GM06990 (cell line): ENCODE measurements at places on chromosomes 7 and 10.

DNA sequence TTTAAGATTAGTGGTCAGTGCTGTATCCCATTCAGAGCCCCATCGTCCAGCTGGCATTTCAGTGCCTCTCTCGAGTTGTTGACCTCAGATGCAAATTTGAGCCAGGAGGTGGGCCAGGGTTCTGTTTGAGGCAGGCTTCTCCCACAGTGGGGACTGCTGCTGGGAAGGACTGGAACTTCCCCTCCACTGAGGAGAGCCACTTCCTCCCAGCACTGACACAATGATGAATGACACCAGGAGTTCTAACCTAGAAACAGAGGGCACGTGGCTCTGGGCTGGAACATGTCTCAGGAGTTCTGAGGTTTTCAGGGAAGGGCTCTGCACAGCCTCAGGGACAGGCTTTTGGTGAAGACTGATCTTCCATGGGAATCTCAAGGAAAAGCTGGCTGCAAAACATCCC is 18.3 kb upstream of the BTBD16 start:
- no peak for DNase-seq

DNA sequence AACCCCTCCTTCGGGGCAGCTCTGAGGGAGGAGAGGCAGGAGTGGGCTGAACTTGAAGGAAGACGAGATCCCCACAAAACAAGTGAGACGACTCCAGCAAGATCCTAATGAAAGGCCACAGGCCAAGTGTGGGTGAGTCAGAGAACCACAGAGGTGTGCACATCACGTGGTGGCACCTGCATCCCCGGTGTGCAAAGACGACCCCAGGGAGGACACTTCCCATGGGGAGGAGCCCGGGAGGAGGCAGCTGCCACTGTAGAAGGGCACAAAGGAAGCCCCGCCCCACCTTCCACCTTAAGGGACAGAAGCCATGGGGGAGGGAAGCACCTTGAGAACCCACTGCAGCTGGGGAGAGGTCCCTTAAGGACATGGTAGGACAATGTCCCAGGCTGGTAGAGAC is 45.7 kb downstream of the ESYT2 start:
- no peak for DNase-seq

GRCh38 chr7:106736508-106737201 is 75.7 kb upstream of the CCDC71L start:
- DNase-seq, result no peak

DNA sequence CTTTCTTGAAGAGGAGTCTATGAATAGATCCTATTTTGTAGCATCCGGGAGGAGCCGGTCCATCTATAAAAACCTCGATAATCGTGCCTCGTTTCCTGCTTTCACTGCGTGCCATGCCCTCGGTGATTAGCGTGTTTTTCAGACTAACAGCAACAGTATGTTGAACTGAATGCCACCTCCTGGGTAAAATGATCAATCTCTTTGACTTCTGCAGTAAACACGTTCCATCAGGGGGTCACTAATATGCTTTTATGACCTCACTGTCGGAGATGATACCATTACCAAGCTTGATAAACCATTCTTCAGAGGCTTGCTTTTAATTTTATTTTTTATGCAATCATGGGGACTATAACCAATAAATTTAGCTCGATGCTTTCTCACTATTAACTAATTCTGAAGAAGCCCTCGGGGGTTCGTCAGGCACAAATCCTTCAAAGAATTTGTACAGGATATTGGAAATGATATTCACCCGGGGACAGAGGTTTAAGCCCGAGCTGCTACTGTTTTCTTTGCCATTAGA is 228.3 kb downstream of the ADARB2 start:
- no peak for DNase-seq

- DNase-seq, result no peak
Measured at GRCh38 chr10:104327745-104328645, 10.3 kb downstream of the ITPRIP start.

DNA sequence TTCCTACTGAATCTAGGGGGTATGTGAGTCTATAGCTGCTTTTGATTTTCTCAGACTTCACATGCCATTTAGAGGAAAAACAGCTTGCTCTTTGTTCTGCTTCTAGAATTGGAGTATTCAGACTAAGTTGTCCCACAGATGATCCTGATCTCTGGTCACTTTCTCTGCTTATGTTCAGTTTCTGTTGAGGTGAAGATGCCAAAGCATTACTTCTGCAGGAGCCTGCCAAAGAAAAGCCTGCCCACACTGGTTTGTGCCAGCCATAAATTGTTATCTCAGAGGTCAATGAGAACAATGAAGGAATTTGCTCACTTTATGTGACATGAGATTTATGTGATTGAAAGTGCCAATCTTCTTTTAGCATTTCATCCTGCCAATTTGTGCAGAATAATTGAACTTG is 163.6 kb downstream of the CDK14 start:
- no peak for DNase-seq

DNA sequence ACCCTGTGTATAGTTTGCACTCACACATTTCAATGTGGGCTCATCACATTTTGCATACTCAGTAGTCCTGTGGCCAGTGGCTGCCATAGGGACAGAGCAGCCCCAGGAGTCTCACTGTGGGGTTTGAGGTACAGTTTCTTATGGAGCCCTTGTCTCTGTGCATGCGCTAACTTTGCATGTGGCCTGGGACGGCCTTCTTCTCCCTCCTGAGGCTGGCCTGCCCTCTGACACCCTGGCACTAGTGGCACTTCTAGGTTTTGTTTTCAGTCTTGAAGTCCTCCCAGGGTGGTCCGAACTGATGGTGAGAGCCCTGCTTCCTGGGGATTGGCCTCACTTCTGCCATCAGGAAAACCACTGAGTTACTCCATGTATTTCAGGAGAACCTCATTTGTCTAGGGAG is 21.2 kb downstream of the NACAD start:
- DNase-seq, result no peak

DNA sequence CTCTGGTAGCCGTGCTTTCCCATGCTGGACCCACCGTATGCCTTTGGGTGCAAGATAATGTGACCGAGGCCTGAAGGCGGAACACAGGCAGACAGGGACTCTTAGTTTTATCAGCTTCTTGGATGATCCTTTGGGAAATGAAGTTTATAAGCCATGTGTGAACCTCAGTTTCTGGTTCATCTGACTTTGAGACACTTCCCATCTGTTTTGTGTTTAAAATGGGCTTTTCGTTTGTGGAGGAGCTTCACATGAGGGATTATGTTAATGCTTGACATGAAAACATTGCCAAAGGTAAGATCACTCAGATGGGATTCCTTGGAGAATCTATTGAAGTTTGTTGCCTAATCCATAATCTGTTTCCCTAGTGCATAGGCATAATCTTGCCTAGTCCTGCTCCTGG is 249.8 kb upstream of the LYZL1 start:
- DNase-seq, result no peak

- no peak for DNase-seq
Measured at GRCh38 chr7:116111475-116111874, 80.9 kb upstream of the TFEC start.

GRCh38 chr10:30488316-30488715 is 54.3 kb downstream of the MAP3K8 start:
- DNase-seq, result peak; percentile 53

- no peak for DNase-seq
Measured at GRCh38 chr10:48760983-48761382, 76.3 kb downstream of the WDFY4 start.

- no peak for DNase-seq
Measured at GRCh38 chr7:136617176-136617575, 251.3 kb upstream of the CHRM2 start.

GRCh38 chr10:96632974-96633710 is 46.3 kb upstream of the TM9SF3 start:
- no peak for DNase-seq

DNA sequence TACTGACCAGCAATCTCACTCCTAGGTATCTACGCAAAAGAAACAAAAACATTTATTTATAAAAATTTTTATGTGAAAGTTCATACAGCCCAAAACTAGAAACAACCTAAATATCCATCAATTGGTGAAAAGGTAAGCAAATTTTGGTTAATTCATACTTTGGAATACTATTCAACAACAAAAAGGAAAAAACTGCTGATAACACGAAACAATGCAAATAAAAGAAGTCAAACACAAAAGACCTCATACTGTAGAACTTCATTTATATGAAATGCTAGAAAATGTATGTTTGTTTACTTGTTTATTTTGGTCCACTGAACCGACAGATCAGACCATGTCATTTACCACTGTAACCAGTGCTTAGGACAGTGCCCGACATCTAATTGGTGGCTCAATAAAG is 60.3 kb downstream of the USP6NL start:
- no peak for DNase-seq

DNA sequence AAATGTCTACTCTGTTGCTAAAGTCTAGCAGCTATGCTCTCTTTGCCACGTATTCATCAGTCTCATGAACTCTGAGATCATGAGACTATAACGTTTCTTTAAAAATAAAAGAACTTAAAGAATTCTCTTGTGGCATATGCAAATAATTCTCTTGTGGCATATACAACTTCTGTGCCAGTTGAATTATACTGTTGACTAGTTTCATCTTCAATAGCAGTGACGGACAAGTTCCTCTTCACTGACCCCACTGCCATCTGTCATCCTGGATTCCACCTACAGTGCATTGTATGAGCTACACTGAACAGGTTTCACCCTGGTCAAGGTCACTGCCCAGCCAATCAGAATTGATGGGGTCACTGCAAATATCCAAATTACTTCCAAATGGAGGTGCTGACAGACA is 88.2 kb downstream of the CD36 start:
- no peak for DNase-seq

DNA sequence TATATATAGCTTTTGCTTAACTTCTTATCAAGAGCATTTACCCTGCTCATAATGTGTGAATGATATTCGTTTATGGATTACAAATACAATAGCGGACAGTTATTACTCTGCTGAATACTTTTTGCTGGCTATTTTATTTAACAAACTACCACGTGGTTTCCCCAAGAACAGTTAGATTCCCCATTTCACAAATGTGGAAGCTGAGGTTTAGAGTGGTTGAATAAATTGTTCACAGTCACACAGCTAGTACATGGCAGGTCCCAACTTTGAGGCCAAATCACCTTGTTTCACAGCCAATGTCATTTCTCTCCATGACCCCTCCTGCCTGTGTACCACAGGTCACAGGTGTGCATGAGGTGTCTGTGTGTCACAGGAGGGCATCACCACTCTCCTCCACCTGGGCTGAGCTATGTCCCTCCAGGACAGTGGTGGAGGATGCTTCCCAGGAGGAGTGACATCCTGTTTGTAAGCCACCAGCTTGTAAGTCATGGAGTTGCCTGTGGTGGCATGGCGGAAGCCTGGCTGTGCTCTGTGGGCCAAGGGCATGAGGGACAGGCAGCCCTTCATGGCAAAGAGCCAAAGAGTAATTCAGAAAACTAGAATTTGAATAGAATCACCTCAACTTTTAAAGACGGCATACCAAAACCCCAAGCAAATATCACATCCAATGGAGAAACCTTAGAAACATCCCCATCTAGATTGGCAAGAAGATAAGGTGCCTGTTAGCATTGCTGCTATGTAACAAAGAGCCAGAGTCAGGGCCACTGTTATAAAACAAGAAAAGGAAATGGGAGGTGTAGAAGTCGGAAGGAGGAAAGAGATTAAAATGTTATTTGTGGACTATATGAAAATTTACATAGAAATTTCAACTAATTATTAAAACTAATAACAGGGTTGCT is 51.9 kb downstream of the AOC1 start:
- no peak for DNase-seq

GRCh38 chr7:7978860-7979259 is 10.3 kb downstream of the GLCCI1 start:
- DNase-seq, result no peak

DNA sequence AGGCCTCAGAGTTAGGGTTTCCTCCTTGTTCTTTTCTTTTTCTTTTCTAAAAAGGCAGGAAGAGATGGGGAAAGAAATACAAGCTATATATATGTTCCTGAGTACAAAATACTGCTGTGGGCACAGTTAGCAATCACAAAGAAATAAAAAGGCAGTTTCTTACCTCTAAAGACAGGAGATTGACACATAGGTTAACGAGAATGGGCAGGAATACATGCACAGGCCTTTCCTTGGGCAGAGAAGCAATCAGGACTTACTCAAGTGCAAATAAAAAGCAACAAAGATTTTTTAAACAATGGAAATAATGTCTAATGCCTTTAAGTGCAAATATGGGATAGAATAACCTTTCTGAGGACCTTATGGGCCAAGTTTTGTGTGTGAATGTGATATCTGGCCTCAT is 119.5 kb upstream of the AGK start:
- DNase-seq, result no peak

DNA sequence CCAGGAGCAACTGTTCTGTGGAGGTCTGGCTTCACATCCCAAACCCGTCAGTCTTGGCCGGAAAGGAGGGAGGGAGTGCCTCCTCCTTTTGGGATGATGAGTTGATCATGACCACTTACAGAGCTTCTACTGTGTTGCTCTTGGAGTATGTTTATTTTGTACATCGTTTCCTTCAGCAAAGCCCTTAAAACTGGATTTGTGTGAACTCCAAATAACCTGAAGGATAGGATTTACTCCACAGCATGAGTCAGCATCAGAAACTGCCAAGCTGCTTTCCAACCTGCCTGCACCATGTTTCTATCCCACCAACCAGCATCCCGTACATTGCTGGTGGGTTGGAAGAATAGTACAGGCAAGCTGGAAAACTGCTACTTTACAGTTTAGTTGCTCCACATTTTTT is 3.5 kb downstream of the CCDC201 start:
- no peak for DNase-seq

GRCh38 chr10:19728376-19728775 is 87.9 kb upstream of the PLXDC2 start:
- DNase-seq, result no peak
